ENCODE measurements at places on chromosomes 4 and X.

DNA sequence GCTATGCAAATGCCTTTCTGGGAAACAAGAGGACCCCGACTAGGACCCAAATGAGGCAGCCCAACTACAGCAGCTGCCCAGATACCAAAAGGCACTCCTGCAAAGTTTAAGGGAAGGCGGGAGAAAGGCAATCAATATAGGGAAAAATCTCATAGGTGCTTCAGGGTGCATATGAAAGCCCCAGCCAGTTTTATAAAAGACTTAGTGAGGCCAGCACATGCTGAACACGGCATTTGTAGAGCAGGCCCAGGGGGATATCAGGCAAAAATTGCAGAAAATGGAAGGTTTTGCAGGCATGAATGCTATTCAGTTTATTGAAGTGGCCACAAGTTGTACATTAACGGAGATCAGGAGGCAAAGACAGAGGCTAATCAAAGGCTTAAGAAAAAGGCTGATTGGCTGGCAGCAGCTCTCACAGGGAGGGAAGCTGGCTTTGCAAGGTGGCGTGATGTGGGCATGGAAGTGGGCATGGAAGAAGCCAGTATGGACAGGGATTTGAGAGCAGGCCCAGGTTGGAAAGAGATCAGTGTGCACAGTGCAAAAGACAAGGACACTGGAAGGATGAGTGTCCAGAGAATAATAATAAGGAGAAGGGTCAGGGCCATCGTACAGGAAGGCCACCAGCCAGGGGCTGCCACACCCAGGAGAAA, 37.7 kb upstream of the UGT2B7 start:
- no peak for DNase-seq

DNA sequence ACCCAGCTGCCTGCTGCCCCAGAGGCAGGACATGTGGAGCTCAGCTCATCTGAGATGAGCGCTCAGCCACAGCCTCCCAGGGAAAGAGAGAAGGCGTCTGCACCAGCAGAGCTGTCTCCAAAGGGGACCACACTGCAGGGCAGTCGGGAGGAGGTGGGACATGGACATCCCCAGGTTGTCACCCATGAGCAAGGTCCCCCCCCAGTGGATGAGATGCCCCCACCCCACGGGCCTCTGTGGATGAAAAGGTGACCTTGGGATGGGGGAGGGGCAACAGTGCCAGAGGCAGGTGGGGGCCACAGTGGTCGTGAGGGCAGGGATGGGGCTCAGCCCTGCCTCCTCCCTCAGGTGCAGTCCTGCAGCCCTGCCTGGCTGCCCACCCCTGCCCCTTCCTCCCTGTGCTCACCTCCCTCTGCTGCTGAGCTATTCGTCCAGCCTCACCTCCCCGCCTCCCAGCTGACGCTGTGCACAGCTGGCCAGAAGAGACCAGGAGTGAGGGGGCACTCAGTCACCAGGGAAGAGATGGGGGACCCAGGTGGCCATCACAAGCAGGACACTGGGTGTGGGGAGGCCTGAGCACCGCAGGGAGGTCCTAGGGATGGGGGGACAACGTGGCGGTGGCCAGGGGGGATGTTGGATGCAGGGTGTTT, 9.3 kb downstream of the NKX1-1 start:
- no peak for DNase-seq

GRCh38 chr4:151688003-151688784, 72.6 kb downstream of the GATB start:
- peak; percentile 87 for DNase-seq

DNA sequence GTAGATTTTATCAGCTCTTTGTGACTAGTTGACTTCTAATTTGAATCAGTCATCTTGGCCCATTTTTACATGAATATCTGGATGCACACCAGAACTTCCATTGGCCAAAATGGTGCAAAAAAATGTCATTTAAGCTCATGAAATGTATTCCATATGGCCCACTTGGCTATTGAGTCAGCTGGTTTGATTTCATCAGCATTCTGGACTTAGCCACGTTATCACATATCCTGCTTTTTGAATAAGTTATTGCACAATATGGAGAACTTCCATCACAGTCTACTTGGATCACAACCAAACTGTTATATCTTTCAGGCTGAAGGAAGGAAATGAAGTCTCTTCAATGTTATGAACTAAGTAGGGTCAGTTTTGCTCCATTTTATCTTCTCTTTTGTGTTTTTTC, 640.6 kb downstream of the PCDH7 start:
- no peak for DNase-seq

DNA sequence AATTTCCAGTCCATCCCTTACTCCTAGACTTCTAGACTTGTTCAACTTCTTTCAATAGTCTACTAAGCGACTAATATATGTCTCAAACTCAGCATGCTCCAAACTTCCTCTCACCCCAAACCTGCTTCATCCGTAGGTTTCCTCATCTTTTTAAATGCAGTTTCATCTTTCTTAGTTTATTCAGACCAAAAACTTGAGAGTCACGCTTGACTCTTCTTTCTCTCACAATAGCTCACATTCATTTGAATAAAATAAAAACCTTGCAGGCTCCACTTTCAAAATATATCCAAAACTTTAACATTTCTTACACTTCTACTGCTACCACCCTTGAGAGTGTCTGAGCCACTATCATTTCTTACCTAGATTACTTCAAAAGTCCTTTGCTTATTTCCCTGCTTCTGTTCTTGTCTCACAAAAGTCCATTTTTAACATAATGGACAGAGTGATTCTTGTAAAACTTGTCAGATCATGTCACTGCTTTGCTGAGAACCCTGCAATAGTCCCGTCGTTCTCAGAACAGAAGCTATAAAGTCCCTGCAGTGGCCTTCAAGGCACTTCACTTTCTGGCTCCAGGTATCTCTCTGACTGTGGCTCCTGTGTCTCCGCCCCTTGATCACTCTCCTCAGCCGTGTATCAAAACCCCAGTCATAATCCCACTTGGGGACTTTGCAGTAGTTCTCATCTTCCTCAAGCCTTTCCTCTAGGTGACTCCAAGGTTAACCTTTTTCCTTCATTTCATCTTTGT, 167.6 kb downstream of the ARHGAP24 start:
- no peak for DNase-seq

- no peak for DNase-seq
Observed at GRCh38 chr4:53273726-53274125, 92.1 kb downstream of the SCFD2 start.

DNA sequence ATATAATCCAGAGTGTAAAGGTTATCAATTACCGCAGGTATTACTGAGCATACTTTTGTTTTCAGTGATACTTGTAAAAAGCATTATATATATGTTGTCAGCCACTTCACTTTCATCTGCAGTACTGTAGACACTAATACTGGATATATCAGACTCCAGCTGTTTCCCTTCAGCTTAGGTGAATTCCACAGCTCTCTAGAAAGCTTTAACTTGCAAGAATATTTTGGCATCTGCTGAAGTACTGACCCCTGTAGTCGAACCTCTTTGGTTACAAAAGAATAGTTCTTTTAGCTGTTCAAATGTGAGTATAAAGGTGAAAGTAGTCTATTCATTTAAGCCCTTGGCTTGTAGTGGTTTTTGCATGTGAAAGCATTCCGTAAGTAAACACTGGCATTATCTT, 1222.7 kb upstream of the TENM3 start:
- no peak for DNase-seq

DNA sequence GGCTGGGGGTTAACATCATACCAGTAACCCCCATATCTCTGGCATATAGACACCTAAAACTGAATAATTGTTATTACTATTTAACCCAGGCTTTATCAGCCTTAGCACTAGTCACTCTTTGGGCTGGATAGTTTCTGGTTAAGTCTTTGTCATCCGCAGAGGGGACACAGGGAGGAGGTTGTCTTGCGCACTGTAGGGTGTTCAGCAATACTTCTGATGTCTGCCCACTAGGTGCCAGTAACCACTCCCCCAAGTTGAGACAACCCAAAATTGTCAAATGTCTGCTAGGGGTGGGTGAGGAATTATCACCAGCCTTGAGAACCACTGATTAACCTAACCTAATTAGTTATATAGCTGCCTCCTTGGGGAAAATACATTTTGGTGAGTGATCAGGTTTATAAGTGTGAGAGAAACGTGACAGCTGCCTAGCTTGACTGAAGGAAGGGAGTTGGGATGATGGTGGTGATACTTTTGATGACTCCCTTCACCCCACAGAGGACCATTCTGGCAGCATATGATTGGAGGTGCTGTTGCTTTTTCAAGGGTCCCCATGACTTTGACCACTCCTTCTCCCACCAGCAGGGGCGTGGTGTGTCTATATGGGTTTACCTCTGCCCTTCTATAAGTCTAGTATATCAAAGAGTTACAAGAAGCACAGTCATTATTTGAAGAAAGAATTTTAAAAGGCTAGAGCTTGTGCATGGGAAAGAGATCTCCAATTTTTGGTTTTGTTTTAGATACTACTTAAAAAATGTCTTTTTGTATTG, 140.9 kb downstream of the STIM2 start:
- DNase-seq: no peak

DNA sequence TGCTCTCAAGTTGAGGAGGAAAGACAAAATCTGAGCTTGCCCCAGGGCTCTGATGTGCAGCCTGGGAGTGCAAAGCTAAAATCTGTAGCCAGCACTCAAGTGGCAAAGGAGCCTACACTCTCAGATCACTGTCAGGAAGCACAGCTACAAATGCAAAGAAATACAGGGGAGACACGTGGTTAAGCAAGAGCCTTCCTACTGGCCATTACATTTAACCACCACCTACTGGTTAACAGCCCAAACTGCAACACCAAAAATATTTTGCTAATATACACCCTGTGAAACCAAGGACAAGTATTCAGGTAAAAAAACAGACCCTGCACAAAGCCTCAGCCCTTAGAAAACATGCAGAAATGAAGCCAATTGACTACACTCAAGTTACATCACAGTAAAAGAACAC, 170.4 kb upstream of the FGF16 start:
- DNase-seq: no peak

DNA sequence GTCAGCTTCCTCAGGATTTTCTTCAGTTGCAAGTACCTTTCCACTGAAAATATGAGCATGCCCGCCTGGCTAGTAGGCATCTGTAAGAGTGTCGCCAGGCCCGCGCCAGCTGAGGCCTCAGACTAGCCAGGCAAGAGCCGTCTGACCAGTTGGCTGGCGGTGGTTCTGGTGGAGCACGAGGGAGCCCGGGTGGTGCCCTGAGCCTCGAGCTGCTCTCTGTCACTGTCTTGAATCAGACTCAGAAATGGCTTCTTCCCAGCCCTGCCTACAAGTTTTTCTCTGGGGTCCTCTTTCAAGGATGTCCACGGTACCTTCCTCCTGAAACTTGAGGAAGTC, 11.9 kb downstream of the GRPEL1 start:
- no peak for DNase-seq

GRCh38 chr4:128802680-128803628, 6.5 kb upstream of the JADE1 start:
- no peak for DNase-seq

GRCh38 chrX:153794897-153795816, 689 bp downstream of the SSR4 start:
- DNase-seq: no peak

- DNase-seq: peak; percentile 92
Observed at GRCh38 chr4:100095729-100096595, 94.3 kb downstream of the DDIT4L start.

GRCh38 chr4:177401658-177402273, 40.5 kb downstream of the AGA start:
- no peak for DNase-seq

DNA sequence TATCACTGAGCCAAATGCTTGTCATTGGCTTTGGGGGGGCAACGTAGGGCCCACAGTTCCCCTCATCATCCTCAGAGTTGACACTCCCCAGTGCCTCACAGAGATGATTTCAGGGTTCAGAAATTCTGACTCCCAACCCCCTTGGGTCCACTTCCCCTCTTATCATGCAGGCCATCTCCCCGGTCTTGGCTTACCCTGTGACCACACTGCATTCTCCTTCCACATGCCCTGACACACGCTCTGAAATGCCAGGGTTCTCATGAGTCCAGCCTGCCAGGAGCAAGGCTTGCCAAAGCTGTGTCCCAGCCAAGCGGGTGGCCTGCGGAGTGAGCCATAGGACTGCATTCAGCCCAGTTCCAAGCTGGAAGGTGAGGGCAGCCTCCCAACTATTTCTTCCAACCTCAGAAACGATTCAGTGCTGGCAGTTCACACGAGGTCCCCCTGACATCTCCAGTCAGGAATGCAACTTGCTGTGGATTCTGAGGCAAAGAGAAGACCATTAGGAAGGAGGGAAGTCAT, 101.2 kb downstream of the SMIM20 start:
- peak; percentile 71 for DNase-seq

- DNase-seq: no peak
Observed at GRCh38 chr4:2484185-2484584, 15.3 kb downstream of the RNF4 start.

- DNase-seq: no peak
Observed at GRCh38 chrX:71533516-71533850, 579 bp downstream of the OGT start.

- no peak for DNase-seq
Observed at GRCh38 chr4:183059797-183060196, 39.3 kb upstream of the WWC2 start.

DNA sequence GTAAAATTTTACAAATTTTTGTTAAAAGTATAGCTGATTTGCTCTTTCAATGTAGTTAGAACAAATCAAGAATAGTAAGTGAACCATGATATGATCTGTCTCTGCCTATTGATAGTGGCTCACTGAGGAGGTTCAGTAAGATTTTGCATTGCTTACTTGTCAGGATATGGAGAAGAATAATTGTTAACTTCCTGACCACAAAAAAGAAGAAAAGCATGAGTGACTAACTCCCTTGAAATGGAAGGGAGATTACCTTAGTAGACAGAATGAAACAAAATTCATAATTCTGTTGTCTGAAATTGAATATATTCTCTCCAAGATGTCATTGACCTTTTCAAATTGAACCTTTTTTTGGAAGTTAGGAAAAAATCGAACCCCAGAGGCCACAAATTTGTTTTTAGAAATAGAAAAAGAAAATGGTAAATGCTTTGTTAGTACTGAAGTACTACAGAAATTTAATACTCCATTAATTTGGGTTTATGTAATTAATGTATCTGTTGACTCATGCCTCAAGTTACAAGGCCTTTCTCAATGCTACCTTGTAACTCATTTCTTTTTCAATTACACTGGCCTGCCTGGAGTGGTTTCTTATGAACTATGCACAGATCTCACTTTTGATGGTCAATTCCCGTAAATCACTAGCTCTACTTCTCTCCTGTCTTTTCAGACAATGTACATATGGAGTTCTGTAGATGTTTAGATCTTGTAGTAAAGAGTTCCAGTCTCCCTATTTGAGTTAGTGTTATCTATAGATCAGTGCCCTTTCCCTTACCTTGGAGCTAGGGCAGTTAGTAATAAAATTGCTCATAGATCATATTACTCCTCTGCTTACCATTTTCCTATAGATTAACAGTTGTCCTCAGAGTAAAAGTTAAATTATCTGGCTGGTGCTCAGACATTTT, 139.3 kb downstream of the TLL1 start:
- no peak for DNase-seq

DNA sequence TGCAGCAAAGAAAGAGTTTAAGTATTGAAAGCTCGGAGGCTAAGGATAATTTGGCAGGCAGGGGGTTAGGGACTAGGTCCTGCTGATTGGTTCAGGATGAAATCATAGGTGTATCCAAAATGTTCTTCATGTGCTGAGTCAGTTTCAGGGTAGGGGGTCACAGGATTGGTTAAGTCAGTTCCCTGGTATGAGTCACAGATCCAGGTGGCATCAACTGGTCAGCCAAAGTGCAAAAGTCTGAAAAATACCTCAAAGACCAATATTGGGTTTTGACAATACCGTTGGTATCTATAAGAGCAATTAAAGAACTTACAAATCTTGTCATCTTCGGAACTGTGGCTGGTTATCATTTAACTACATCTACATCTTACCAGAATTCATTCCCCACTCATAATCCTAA, 25.6 kb upstream of the PRDM8 start:
- no peak for DNase-seq

- DNase-seq: no peak
Observed at GRCh38 chr4:10971800-10972401, 287.3 kb upstream of the CLNK start.
